Activated T-cell treated with anti-CD3 and anti-CD28 coated beads for 48 hours (primary cell): ENCODE measurements at places on chromosomes 12 and 14.
A peak's percentile ranks its signal among the peaks of the same experiment; 100 is the strongest.

DNA sequence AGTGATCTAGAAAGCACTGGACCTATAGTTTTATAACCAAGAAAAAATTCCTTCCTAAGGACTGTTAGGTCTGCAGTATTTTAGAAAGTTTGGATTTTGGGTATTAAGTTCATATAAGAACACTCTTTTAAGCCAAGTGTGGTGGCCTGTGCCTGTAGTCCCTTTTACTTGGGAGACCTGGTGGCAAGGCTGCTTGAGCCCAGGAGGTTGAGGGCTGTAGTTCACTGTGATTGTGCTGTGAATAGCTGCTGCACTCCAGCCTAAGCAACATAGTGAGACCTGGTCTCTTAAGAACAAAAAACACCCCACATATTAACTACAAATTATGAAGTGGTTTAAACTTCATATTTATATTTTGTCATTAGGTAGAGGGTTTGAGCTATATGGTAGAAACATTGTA lies 9.7 kb downstream of the DNM1L start:
- DNase-seq: no peak

GRCh38 chr12:16034136-16034817 lies 123.1 kb downstream of the DERA start:
- no peak for DNase-seq

GRCh38 chr14:86521843-86522242 lies 991.9 kb downstream of the FLRT2 start:
- no peak for DNase-seq

- no peak for DNase-seq
These were observed 1.5 kb downstream of the ATP2B1 start for GRCh38 chr12:89706986-89707702.

DNA sequence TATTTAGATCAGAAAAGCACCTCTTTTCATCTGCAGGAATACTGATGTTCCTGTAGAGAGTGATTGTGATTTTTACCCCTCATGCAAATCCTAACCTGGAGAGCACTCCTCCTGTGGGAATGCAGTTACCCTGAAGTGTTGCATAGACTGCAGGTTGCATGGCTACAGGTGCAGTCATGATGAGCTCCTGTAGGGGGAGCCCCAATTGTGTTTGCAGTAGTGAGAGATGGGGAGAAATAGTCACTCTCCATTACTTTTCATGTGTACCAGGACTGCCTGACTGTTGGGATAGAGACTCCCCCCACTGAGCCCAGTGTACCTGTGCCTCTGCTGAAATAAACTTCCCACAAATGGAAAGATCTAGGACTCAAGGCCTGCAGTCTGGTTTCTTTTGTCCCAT lies 1086.5 kb downstream of the SLC6A15 start:
- peak; percentile 6 for DNase-seq

GRCh38 chr12:79370021-79370420 lies 320.7 kb downstream of the PAWR start:
- DNase-seq: no peak

DNA sequence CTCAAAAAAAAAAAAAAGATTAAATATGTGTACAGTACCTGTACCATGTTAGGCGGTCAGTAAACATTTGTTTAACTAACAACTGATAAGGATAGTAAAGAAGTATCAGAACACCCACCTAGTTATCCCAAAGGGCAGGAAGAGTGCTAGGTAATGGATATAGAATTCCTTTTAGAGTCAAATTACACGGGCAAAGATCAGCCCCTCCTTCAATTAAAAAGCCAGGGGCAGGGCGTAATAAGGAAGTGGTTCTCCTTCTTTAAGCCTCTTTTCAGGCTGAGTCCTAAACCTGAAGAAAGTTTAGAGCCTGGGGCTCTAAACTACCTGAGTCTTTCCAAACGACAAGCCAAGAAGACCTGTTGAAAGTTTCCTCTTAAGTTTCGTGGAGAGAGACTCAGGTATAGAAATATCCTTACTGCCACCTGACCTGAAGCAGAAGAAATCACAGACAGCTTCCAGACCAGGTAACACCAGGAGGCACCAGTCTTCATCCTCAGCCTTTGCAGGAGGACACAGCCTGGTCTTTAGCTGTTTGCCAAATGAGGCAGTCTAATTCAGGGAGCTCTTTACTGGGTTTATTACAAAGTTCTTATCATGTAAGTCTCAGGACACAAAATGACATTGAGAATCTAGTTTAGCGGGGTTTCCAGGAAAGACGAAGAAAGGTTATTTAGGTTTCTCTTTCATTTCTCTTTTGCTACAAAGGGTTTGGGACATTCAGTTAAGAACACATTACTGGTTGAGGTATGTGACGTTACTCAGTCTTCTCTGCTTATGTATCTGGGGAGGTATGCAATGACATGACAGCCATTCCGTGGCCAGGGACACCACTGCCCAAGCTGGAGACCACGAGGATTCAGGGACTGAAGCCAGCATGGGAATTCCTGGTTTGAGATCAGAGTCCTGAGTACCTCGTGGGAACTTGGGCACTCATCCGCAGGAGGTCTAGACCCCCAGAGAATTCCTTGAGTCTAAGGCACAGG lies at the start of gene BCL2L14:
Gene BCL2L14, plus strand, starts transcription at position 266 of the 983 bp plus-strand sequence. CDS start 8,367 bp downstream, outside the sequence.
- DNase-seq: no peak

DNA sequence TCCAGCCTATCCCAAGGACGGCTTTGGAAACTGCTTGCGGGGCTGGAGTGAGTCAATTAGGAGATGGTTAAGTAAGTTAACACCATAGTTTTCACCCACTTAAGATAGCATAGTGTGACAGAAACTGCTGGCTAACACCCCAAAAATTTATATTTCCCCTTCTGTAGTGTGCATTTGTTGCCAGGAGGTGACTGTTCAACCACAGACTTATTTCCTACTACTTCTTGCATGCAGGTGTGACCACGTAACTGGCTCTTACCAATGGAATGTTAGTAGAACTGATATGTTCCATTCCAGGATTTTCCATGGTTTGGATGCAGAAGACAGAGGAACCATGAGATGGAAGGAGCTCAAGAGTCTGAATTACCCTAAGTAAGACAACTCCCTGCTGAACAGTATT lies 52.9 kb upstream of the SLC35F4 start:
- DNase-seq: no peak

DNA sequence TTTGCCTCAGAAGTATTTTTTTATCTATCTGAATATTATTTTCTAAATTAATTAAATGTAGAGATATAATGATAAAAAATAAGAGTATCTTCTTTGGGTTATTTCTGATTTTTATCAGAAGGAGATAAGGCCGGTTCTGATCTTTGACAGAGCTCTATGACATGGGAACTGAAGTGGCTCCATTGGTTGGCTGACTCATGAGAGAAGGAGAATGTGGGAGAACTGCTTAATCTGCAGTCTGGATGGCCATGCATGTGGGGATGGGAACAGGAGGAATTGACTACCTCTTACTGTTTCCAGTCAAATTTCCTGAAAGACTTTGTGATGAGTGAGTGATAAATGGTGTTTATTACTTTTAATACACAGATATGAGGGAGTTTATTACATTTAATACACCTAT lies 155.8 kb upstream of the ATP2B1 start:
- DNase-seq: no peak

- no peak for DNase-seq
These were observed 22.5 kb upstream of the ATP2B1 start for GRCh38 chr12:89731089-89731488.

GRCh38 chr14:103628221-103628683 lies 759 bp upstream of the KLC1 start:
- DNase-seq: no peak

DNA sequence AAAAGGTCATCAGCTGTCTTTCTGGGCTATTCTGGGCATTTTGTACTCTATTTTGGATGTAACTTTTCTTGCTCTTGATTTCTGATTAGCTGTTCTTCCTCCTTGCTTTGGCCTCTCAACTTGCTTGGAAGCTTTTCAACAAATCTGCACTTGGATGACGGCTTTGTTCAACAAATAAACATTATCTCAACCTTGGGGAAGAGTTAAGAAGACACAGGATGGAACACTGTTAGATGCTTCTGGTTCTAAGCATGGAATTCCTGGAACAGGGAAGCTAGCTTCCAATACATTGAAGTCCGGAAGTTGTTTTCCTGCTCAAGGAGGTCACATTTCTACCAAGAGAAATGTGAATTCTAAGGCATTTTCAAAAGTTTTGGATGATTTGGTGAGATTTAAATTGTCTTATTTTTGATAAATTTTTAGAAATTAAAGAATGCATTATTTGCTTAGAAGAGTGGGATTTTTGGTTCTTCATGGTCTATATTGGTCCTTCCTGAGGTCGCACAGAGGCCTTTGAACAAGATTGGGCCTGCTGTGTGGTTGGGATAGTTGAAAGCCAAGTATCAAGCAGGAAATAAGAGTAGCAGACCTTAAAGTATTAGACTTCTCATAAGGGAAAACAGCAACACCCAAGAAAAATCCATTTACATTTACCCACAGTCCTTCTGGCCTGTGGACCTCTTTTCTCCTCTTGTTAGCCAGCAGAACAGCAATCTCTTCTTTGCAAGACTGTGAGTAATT lies 59.2 kb downstream of the PPFIBP1 start:
- DNase-seq: no peak

DNA sequence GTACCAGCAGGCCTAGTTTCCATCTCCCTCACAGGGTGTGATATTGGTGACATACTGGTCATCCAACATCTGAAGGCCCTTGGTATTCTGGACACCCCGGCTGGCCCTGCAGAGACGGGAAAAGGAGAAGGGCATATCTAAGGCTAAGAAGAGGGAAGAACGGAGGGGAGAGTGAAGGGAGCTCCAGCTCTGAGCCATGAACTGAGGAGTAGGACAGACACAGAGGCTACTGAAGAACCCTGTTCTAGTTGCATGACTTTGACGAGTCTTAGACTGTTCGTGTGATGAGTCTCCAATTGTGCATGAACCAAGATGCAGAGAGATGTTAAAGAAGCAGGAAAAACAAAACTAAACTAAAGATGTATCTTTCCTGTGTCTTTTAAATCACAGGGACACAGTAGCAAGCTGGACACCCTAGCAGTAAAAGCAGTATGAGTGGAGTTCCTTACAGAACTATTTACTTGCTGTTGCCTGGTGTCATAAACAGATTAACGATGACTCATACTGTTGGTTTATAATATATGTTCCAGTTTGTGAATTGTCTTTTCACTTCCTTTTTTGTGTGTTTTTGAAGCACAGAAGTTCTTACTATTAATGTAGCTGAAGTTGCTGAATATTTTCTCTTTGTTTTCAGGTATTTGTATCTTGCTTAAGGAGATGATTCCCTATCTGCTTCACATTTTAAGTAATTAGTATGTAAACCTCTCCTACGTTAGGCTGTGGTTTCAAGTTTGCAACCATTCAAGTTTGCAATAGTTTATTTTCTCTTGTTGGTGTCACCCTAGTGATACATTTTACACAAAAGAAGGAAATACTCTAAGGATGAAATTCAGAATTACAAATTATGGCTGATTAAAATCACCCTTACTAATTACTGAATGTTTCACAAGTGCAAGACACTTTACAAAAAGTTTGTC lies 15.7 kb downstream of the FAR2 start:
- DNase-seq: no peak

DNA sequence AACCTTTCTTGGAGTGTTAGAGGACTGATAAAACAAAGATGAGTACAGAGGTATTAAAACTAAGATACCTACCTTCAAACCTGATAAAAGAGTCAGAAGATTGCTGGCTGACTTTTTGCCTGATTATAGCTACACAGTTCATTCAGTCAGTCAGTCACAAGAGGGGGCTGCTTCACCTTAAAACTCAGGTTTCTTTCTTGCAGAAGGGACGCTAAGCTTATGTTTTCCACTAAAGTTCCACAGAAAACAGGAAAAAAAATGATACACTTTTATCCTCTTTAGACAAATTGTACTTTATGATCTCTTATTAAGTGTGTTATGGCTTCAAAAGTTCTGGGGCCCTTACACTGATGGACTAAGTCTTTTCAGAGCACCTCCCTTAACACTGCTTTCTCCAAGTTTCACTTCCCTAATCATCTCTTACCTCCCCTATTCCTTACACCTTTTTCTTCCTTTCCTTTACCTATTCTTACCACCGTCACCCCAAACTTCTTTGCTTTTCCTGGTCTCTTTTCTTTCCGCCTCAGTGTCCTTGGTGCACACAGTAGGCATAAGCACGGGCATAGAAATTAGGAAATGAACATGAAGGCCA lies 448.7 kb upstream of the OR4E1 start:
- DNase-seq: no peak

DNA sequence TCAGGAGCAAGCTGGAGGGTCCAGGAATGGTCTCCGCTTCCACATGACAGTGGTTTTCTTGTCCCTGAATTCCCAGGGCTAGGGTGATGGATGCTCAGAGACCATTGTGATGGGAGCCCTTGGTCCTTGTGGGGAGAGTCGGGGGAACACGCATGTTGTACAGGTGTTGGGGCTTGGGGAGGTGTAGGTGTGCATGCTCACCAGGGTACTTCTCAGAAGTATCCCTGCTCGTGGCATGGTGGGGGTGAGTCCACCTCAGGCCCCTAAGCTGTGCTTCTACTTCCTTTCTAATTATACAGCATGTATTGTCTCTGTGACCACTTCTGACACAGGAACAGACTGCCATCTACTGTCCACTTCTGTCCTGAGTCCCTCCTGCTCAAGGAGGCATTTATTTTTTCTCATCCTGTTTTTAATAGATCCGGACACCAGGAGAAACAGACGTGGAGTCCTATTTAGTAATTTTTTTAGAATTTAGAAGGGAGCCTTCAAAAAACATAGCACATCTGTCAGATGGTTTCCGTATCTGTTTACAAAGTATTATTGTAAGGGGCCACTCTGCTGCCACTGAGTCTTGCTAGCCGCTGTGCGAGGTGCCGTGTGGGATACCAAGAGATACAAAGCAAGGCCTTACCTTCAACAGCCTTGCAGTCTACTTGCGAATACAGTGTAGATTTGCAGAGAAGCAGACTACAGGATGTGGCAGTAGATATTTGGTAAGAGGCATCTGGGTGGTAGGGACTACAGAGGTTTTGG lies 10.5 kb downstream of the NTF3 start:
- no peak for DNase-seq

DNA sequence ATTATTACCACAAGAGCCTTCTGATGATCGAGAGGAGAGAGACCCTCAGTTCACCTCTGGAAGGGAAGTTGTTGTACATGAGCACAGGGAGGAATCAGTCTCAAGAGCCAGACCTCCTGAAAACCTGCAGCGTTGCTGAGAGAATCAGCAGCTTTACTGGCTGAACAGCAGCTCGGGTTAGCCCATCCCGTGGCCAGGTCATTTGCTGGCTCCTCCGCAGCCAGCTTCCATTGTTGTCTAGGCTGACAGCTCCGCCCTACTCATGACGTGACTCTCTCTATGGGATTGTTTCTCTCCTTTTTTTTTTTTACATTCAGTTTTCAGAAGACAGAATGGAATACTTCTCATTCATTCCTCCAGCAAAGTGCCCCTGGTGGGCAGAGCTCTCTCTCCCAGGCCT lies 69.9 kb downstream of the TGFB3 start:
- DNase-seq: no peak

- DNase-seq: no peak
These were observed 28.0 kb downstream of the CCDC63 start for GRCh38 chr12:110874781-110875180.

GRCh38 chr14:48247977-48248376 lies 572.6 kb upstream of the MDGA2 start:
- DNase-seq: no peak

- no peak for DNase-seq
These were observed 4.4 kb upstream of the CRACR2A start for GRCh38 chr12:3757261-3757660.
